Pancreas (tissue), 10 donors: ENCODE measurements at places on chromosomes 11 and 22. TPM values are rescaled to one million over a fixed set of nuclear protein-coding genes. Genes with fewer than 3 reads are reported as not detected.

GRCh38 chr11:74630043-74630442, 37.7 kb downstream of the POLD3 start:
- H3K27me3 ChIP-seq: no peaks in the 10 kb centered on the region
- no peak for DNase-seq
- no peak overlapping the region for H3K27ac ChIP-seq
- peaks cover 5% of the 10 kb centered on the region for H3K36me3 ChIP-seq
- H3K4me3 ChIP-seq: no peak overlapping the region
- H3K4me1 ChIP-seq: no peaks in the 10 kb centered on the region

The SLC6A5 gene
- total RNA-seq: not detected

- no peaks in the 10 kb centered on the region for H3K27me3 ChIP-seq
- no peaks in the 10 kb centered on the region for H3K36me3 ChIP-seq
- no peak overlapping the region for H3K27ac ChIP-seq
- no peak overlapping the region for H3K4me3 ChIP-seq
- DNase-seq: no peak
- no peaks in the 10 kb centered on the region for H3K4me1 ChIP-seq
Measured at GRCh38 chr22:11629661-11630385, 3898.2 kb upstream of the OR11H1 start.

DNA sequence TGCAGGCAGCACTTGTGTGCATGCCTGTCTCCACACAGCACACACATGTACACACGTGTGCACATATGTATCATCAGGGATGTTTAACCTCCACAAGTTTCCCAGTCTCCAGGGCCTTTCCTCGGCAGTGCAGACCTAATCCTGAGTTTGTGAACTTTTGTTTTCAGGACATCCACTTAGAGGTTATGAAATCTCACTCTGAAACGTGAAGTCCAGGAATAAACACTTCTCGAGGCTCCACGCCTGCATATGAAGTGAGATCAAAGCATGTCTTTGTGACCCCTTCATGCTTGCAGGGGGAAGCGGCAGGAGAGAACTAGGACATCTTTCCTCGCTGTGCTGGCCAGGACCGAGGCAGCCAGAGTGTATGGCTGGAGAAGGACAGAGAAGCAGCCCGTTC, 3.1 kb downstream of the SHISAL1 start:
- no peaks in the 10 kb centered on the region for H3K4me1 ChIP-seq
- H3K27ac ChIP-seq: no peak overlapping the region
- no peaks in the 10 kb centered on the region for H3K36me3 ChIP-seq
- H3K27me3 ChIP-seq: no peaks in the 10 kb centered on the region

GRCh38 chr11:324156-324555, 3.5 kb upstream of the IFITM3 start:
- no peaks in the 10 kb centered on the region for H3K27me3 ChIP-seq
- H3K36me3 ChIP-seq: no peaks in the 10 kb centered on the region
- H3K4me3 ChIP-seq: no peak overlapping the region
- H3K4me1 ChIP-seq: peaks cover 15% of the 10 kb centered on the region

The LZTR1 gene
- total RNA-seq: 22.9 TPM

The TNNI2 gene
- 4.7 TPM for total RNA-seq

- no peak overlapping the region for H3K27ac ChIP-seq
- no peaks in the 10 kb centered on the region for H3K4me1 ChIP-seq
- H3K36me3 ChIP-seq: no peaks in the 10 kb centered on the region
Measured at GRCh38 chr22:43331069-43331451, 12.1 kb downstream of the SCUBE1 start.

- H3K4me3 ChIP-seq: no peak overlapping the region
- H3K27me3 ChIP-seq: no peaks in the 10 kb centered on the region
- DNase-seq: no peak
- H3K27ac ChIP-seq: no peak overlapping the region
- no peaks in the 10 kb centered on the region for H3K36me3 ChIP-seq
- no peaks in the 10 kb centered on the region for H3K4me1 ChIP-seq
Measured at GRCh38 chr11:22957786-22958185, 97.5 kb upstream of the CCDC179 start.

The MYRF gene
- total RNA-seq: 28.6 TPM

The P2RY2 gene
- total RNA-seq: 2.0 TPM

GRCh38 chr11:69943066-69943465, 123.8 kb upstream of the FGF3 start:
- DNase-seq: no peak
- H3K4me1 ChIP-seq: no peaks in the 10 kb centered on the region
- no peak overlapping the region for H3K4me3 ChIP-seq
- H3K27me3 ChIP-seq: no peaks in the 10 kb centered on the region

- no peaks in the 10 kb centered on the region for H3K27me3 ChIP-seq
- H3K36me3 ChIP-seq: no peaks in the 10 kb centered on the region
- H3K4me1 ChIP-seq: no peaks in the 10 kb centered on the region
- DNase-seq: no peak
- H3K4me3 ChIP-seq: no peak overlapping the region
Measured at GRCh38 chr11:30477061-30477460, 109.1 kb downstream of the MPPED2 start.

The LRRC32 gene
- 5.7 TPM for total RNA-seq

- H3K4me3 ChIP-seq: no peak overlapping the region
- H3K36me3 ChIP-seq: no peaks in the 10 kb centered on the region
- no peaks in the 10 kb centered on the region for H3K27me3 ChIP-seq
Measured at GRCh38 chr11:80980227-80980626, 1539.4 kb upstream of the TENM4 start.

DNA sequence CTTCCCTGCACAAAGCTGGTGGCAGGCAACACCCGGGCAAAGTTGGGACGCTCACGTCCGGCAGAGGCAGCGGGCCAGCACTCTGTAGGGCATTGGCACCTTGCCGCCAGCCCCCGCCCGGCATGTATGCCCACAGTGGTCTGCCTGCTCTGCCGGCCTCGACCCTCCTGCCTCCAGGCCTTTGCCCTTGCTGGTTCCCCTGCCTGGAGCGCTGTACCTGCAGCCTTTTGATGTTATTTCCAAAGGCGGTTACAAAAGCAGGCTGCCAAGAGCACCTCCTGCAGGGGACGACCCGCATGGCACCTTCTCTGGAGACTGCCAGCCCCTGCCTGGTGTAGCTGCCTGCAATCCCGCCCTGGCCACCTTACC, 56.5 kb upstream of the SHISAL1 start:
- no peaks in the 10 kb centered on the region for H3K4me1 ChIP-seq
- peak; percentile 51 for DNase-seq
- no peaks in the 10 kb centered on the region for H3K36me3 ChIP-seq
- no peaks in the 10 kb centered on the region for H3K27me3 ChIP-seq
- H3K4me3 ChIP-seq: no peak overlapping the region

The MYO18B gene
- total RNA-seq: 0.12 TPM

GRCh38 chr11:116122697-116123472, 618.7 kb upstream of the CADM1 start:
- H3K4me1 ChIP-seq: no peaks in the 10 kb centered on the region
- no peak overlapping the region for H3K4me3 ChIP-seq
- H3K27me3 ChIP-seq: no peaks in the 10 kb centered on the region
- no peak overlapping the region for H3K27ac ChIP-seq
- DNase-seq: no peak

The SCGB1D2 gene
- not detected for total RNA-seq

DNA sequence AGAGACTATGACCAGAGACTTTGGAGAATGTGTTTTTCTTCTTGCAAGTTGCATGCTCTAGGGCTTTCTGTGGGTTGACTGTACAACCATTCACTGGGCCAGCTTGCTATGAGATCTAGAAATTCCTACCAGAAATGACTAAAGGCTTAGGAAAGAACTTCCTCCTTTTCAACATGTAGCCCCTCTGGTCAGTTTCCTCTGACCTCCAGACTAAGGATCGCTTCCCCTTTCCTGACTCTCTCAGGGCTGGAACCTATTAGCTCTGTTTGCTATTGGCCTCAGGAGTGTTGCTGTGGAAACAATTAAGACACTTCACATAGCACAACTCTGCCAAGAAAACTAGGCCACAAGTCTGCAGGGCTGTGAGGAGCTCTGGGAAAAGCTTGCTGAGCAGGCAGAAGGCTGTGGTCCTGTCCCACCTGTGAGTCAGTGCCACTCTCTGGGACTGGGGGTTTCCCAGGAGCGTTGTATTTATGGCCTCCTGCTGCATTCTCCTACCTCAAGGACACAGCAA, 10.7 kb downstream of the CRY2 start:
- H3K4me3 ChIP-seq: no peak overlapping the region
- peaks cover 25% of the 10 kb centered on the region for H3K36me3 ChIP-seq
- DNase-seq: peak; percentile 77
- peaks cover 36% of the 10 kb centered on the region for H3K4me1 ChIP-seq
- peak overlapping the region; percentile 75 for H3K27ac ChIP-seq
- H3K27me3 ChIP-seq: no peaks in the 10 kb centered on the region

- no peak for DNase-seq
- H3K36me3 ChIP-seq: no peaks in the 10 kb centered on the region
- H3K4me3 ChIP-seq: no peak overlapping the region
- H3K27me3 ChIP-seq: no peaks in the 10 kb centered on the region
- no peaks in the 10 kb centered on the region for H3K4me1 ChIP-seq
Measured at GRCh38 chr11:25891960-25892359, 440.0 kb upstream of the ANO3 start.

GRCh38 chr22:24894220-24894975, 52.1 kb downstream of the LHFPL7 start:
- no peak overlapping the region for H3K4me3 ChIP-seq
- peak overlapping the region; percentile 67 for H3K27ac ChIP-seq
- peaks cover 16% of the 10 kb centered on the region for H3K4me1 ChIP-seq
- DNase-seq: peak; percentile 92
- H3K27me3 ChIP-seq: no peaks in the 10 kb centered on the region
- no peaks in the 10 kb centered on the region for H3K36me3 ChIP-seq

GRCh38 chr11:66743271-66743968, 14.4 kb upstream of the SPTBN2 start:
- DNase-seq: peak; percentile 38
- H3K27ac ChIP-seq: no peak overlapping the region
- H3K4me1 ChIP-seq: no peaks in the 10 kb centered on the region
- no peaks in the 10 kb centered on the region for H3K27me3 ChIP-seq

- H3K27me3 ChIP-seq: no peaks in the 10 kb centered on the region
- H3K27ac ChIP-seq: no peak overlapping the region
- no peak for DNase-seq
- H3K36me3 ChIP-seq: no peaks in the 10 kb centered on the region
- no peaks in the 10 kb centered on the region for H3K4me1 ChIP-seq
- H3K4me3 ChIP-seq: no peak overlapping the region
Measured at GRCh38 chr11:13216019-13216710, 61.4 kb upstream of the BMAL1 start.

GRCh38 chr11:70647188-70648166, 249.1 kb downstream of the CTTN start:
- H3K36me3 ChIP-seq: no peaks in the 10 kb centered on the region
- no peaks in the 10 kb centered on the region for H3K4me1 ChIP-seq
- no peaks in the 10 kb centered on the region for H3K27me3 ChIP-seq
- no peak overlapping the region for H3K4me3 ChIP-seq
- no peak overlapping the region for H3K27ac ChIP-seq
- no peak for DNase-seq

The OR51B4 gene
- not detected for total RNA-seq

The OR2AT4 gene
- total RNA-seq: not detected

- H3K27ac ChIP-seq: no peak overlapping the region
- H3K36me3 ChIP-seq: no peaks in the 10 kb centered on the region
- H3K4me3 ChIP-seq: no peak overlapping the region
- H3K27me3 ChIP-seq: no peaks in the 10 kb centered on the region
- no peaks in the 10 kb centered on the region for H3K4me1 ChIP-seq
- DNase-seq: no peak
Measured at GRCh38 chr11:80722629-80723028, 1281.8 kb upstream of the TENM4 start.

DNA sequence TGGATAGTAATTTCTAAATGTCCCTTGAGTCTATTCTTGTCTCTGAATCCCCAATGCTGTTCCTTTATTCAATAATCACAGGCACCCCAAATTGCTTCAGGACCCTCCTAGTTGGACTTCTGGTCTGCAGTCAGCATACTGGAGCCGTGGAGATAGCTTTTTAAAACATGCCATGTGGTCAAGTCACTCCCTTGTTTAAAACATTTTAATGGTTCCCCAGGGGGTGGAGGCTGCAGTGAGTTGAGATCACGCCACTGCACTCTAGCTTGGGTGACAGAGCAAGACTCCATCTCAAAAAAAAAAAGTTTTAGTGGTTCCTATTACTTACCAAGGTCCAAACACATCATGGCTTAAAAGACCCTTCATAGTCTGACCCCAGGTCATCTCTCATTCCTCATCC, 220.3 kb downstream of the ADAMTS15 start:
- H3K4me1 ChIP-seq: no peaks in the 10 kb centered on the region
- DNase-seq: no peak
- H3K4me3 ChIP-seq: no peak overlapping the region
- H3K27me3 ChIP-seq: no peaks in the 10 kb centered on the region
- no peak overlapping the region for H3K27ac ChIP-seq
